ENCODE measurements at places on chromosomes 5 and 9.

DNA sequence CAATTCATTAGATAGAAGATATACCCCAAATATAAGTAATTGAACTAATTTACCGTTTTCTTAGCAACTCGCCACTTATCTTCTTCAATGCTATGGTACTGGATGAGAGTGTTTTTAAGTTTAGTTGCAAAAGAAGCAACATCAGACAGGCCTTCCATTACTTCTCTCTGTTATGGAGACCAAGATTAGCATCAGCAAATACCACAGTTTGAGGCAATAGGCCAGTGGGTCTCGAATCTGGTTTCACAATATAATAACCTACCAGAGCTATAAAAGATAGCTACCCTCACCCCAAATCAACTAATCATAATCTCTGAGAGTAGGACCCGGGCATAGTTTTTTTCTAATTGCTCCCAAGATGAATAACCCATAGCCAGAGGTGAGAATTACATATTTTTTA is 5.1 kb downstream of the STARD4 start:
- no peak for DNase-seq

DNA sequence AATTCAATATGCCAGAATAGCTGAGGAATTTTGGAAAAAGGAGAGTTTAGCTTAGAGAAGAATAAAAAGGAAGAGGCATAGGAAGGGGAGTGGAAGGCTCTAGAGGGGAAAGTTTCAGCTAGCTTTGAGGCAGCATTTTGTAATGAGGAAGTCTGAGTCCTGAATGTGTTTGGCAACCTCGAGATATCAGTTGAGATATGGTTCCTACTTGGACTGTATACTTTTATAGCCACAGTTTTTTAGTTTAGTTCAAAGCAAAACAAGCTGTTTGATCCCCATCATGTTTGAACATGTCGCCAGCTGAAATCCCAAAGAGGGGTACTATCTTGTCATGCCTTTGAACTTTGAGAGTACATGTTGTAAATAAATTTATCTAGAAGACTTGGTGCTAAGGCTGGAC is 559.0 kb upstream of the FTMT start:
- DNase-seq: no peak

GRCh38 chr9:96075111-96075510 is 199.6 kb downstream of the ERCC6L2 start:
- DNase-seq: no peak

- DNase-seq: no peak
Observed at GRCh38 chr9:100436571-100436970, 9.6 kb downstream of the MSANTD3 start.

- DNase-seq: no peak
Observed at GRCh38 chr9:129074106-129074505, 6.8 kb upstream of the DOLPP1 start.

GRCh38 chr5:38994324-38994927 is 79.8 kb downstream of the RICTOR start:
- no peak for DNase-seq

GRCh38 chr9:124361128-124361527 is 54.1 kb downstream of the PSMB7 start:
- no peak for DNase-seq

GRCh38 chr5:96880444-96881164 is 4.3 kb downstream of the ERAP2 start:
- DNase-seq: no peak

GRCh38 chr9:119333507-119334229 is 35.6 kb downstream of the BRINP1 start:
- no peak for DNase-seq

DNA sequence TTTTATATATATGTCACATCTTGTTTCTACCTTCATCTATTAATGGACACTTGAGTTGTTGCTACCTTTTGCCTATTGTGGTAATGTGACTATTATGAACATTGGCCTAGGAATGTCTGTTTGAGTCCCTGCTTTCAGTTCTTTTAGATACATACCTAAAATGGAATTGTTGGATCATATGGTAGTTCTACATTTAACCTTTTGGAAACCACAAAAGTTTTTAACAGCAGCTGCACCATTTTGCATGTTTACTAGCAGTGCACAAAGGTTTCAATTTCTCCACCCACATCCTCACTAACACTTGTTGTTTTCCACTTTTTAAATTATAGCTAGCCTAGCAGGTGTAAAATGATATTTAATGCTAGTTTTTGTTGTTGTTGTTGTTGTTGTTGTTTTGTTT is 88.4 kb downstream of the GALNT10 start:
- DNase-seq: no peak
